Endothelial cell of umbilical vein (primary cell): ENCODE measurements at places on chromosomes 7 and 10. TPM values are rescaled to one million over a fixed set of nuclear protein-coding genes. Genes with fewer than 3 reads are reported as not detected.

Gene SYCE1
- total RNA-seq = not detected in 2 replicates

- DNase-seq = no peak
Measured at GRCh38 chr7:147062897-147063296, 946.3 kb downstream of the CNTNAP2 start.

GRCh38 chr7:89926701-89927100 is 227.6 kb upstream of the STEAP1 start:
- DNase-seq = no peak

- DNase-seq = no peak
Measured at GRCh38 chr7:86477343-86477935, 166.3 kb upstream of the GRM3 start.

Gene STX1A
- 16.8 and 20.8 TPM in 2 replicates for total RNA-seq

Gene TWIST1
- total RNA-seq = not detected in 2 replicates

DNA sequence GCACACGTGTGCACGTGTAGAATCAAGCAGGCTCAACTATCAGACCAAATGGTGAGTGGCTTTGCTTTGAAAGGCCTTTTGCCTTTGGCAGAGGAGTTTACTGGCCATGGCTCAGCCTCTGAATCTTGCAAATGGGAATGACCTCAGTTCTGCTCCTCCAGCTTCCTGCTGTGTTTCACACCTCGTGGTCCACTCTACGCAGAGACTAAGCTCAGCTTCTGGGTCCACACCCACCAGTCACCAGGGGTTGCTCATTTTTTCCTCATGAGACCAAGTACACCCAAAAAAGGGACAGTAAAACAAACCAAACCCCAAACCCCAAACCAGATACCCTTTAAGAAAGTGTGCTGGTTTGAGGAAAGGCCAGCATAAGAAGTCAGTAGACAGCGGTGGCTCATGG is 236.4 kb downstream of the DNAJB6 start:
- DNase-seq = no peak
